ENCODE measurements at places on chromosomes 6 and 20.

DNA sequence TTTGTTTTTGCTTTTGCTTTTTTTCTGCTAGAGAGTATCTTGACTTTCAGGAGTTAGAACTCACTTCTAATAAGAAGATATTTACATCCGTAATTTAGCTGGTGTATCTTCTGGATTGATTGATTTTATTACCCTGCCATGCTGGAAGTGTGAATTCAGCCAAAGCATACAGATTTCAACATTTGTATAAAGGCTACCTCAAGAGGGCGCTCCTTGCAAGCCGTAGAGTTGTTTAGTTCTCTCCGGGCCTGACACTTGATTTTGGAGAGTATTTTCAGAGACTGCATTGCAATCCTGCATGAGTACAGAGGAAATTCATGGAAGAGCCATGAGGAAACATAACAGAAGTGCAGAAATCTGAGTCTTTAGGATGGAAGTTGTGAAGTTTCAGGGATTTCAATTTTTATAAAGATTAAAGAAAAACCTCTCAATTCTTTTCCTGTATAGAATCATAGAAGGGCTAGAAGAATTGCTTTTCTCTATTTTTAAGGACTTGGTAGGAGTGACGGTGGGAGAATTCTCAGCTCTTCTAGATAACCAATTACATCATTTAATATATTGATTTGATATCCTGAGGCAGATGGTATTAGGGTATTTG, 66.7 kb upstream of the TIAM2 start:
- peak; percentile 69 for DNase-seq

- DNase-seq: no peak
Observed at GRCh38 chr6:77633471-77633870, 19.4 kb upstream of the MEI4 start.

DNA sequence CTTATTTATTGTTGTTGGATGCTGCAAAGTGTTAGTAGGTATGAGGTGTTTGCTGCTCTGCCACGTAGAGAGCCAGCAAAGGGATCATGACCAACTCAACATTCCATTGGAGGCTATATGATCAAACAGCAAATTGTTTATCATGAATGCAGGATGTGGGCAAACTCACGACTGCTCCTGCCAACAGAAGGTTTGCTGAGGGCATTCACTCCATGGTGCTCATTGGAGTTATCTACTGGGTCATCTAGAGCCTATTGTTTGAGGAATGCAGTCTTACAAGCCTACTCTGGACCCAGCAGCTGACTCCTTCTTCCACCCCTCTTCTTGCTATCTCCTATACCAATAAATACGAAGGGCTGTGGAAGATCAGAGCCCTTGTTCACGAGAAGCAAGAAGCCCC, 12.1 kb downstream of the MICB start:
- no peak for DNase-seq

DNA sequence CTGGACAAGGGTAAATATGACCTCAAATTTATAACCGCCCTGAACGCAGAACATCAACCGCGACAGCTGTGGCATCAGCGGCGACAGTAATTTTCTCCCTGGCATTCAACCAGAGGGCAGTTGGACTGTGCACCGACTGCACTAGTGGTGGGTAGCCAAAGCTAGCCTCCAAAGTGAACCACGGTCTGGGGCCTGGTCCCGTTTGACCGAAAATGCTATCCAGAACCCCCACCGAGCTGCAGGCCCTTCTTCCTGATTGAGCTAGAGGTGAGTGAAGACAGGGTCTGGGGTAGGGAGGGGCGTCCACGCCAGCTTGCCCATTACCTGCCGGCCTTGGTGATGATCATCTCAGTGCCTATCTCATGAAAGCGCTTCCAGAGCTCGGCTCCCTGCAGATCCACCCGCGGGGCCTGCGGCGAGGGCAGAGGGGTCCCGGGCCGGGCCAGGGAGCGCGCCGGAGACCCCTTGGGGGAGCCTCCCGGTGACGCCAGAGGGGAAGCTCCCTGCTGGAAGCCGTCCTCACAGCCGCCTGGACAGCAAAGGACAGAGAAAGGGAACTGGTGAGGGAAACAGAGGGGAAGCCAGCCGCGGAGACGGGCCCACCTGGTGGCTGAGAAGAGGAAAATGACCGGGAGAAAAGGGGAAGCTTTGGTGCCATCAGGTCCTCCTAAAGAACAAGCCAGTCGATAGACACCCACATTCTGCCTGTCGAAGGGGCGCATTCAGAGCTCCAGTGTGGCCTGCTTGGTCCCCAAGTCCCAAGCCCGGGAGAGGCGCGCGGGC, 2.0 kb downstream of the TBX18 start:
- DNase-seq: no peak

- no peak for DNase-seq
Observed at GRCh38 chr6:83815631-83816272, 37.4 kb upstream of the RIPPLY2 start.

DNA sequence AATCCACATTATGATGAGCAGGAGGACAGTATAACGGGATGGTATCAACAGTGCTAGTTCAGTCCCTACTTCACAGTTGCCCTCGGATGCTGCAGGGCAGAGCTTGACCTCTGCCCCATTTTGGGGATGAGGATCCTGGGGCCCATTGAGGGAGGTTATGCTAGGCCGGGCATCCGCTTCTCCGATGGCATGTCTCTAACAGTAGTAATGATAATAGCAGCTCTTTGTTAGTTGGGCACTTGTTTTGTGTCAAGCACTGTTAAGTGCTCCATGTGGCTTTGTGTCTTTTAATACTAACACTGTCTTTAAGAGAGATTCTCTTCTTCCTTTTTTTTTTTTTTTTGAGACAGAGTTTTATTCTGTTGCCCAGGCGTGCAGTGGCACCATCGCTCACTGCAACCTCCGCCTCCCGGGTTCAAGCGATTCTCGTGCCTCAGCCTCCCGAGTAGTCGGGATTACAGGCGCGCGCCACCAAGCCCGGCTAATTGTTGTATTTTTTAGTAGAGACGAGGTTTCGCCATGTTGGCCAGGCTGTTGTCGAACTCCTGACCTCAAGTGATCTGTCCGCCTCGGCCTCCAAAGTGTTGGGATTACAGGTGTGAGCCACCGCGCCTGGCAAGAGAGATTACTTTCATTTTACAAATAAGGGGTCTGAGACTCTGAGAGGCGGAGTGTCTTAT, 1.1 kb downstream of the MAPRE1 start:
- DNase-seq: no peak

DNA sequence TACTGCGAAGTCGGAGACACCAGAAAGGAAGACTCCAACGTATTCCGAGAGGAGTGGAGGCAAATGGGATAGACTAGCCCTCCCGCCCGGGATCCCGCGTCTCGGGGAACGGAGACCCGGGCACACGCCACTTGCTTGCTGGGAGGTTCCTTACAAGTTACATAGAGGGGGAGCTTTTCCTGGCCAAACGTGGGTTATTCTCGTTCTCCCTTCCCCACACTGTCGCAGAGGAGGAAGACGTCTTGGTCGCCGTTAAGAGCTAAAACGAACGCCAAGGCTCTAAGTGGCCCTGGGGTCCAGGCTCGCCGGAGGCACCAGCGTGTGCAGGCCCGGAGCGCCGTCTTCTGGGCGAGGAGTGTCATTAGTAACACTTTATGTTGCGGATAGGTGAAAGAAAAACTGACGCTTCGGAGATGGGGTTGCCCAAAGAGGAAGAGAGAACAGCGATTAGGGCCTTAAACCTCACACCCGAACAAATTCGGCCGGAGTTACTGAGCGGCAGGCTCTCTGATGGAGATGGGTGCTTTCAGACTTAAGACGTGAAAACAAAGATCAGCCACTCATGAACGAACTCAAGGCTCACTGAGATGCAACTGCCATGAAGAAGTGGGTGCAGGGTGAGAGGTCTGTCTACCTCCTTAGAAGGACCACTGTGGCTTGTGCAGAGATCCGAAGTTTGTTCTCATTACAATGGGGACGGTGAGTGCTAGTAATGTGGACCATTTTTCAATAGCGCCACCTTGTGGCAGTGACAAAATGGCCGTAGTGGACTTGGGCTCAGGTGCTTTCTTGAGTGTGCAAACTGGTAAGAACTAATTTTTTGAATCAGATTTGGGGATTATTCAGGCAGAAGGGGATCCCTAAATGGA, 11.7 kb upstream of the ZNF311 start:
- DNase-seq: peak; percentile 84

GRCh38 chr6:166251655-166252054, 56.5 kb downstream of the PRR18 start:
- no peak for DNase-seq

DNA sequence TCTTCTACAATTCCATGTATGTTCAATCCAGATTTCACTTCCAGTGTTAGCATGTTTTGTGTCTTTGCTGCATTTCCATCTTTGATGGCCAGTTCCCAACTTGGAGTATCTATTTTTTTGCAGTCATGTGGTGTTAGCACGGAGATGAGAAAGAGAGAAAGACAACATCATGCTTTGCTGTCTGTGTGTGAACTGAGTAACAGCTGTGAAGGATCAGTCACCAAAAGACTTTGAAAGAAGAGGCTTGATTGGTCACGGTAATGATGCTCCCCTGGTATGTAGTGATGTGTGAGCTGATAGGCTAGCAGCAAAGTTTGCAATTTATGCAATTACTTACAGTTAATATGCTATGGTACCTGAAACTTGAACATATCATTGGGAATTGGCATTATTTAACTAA, 731.3 kb upstream of the NRSN1 start:
- no peak for DNase-seq

- no peak for DNase-seq
Observed at GRCh38 chr6:151763303-151763702, 44.2 kb upstream of the ESR1 start.

GRCh38 chr20:11780765-11781369, 136.8 kb upstream of the BTBD3 start:
- DNase-seq: no peak

GRCh38 chr6:158819213-158819976, at the start of gene EZR:
Gene EZR, minus strand, starts transcription at chr6:158819368. Its CDS starts 1,275 bp downstream, at chr6:158818093.
- DNase-seq: peak; percentile 75

DNA sequence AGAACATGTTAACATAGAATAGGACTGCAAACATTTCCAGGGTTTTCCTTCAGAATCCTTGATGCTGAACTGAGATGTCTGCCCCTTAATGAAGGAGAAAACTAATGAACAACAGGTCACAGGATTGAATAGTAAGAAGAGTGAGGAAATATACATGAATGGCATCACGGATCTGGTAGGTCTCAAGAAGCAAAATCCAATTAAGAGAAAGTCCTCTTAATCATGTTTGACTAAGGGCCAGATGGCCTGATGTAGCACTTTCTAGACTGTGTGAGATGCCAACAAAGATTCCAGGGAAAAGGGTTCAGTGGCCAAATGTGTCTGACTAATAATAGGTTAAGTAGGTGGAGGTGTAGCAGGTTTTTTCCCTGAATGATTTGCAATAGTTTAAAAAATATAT, 13.7 kb upstream of the SHPRH start:
- DNase-seq: no peak

DNA sequence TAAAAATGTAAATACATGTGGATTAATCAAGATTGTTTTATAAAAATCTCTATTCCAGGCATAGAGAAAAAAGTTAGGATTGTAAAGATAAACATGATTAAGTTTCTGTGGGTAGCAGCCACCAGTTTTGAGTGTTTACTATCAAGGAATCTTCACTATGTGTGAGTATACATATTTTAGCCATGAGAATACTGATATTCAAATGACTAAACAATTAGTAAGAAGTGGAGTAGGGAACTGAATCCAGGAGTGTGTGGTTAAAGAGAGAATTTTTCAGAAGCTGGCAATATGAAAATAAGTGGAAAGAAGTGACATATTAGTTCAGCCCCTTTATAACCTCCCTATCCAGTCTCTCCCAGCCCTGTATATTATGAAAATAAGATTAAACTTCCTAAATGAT, 10.3 kb downstream of the ELOVL2 start:
- DNase-seq: no peak

GRCh38 chr6:46491628-46492547, 639 bp upstream of the RCAN2 start:
- DNase-seq: no peak

- DNase-seq: no peak
Observed at GRCh38 chr6:105824732-105825131, 261.4 kb upstream of the PRDM1 start.

- DNase-seq: no peak
Observed at GRCh38 chr6:31750411-31751022, 10.7 kb downstream of the MSH5 start.

- DNase-seq: no peak
Observed at GRCh38 chr6:24537771-24538385, 43.1 kb downstream of the ALDH5A1 start.

- no peak for DNase-seq
Observed at GRCh38 chr6:20705741-20706140, 171.5 kb downstream of the CDKAL1 start.

- no peak for DNase-seq
Observed at GRCh38 chr20:58700823-58701222, 8.2 kb downstream of the NPEPL1 start.

DNA sequence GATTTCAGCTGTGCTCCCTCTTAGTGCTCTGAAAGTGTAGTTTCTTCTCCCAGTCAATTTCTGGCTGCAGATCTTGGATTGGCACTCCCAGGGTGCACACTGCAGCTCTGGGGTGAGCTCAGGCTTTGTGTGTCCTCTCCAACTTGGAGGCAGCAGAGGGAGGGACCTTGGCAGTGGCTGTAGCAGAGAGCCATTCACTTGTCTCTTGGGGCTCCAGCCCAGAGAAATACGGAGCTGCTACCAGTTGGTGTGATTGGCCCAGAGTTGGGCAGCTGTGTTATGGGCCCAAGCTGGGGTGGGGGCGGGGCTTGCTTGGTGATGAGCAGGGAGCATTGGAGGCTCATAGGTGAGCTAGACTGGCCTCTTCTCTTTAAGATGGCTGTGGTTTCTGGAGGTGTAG, 65.9 kb downstream of the KLHL32 start:
- DNase-seq: no peak

DNA sequence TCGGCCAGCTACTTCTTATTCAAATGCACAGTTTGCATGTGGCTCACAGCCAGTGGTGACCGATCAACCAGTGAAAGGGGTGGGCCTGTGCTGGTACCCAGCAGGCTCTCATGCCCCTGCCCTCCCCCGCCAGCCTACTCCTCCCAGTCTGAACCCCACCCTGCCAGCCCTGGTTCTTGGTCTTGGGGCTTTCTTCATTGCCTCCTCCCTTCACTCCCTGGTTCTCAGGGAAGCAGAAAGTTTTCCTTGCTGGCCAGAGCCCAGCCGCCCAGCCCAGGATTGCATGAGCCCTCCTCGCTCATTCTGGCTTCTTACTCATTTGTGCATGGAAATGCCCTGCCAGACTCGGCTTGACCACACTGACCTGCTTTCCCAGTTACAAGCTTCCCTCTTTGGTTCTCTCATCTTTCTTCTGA, 40.8 kb downstream of the KCNK17 start:
- no peak for DNase-seq

GRCh38 chr6:152804150-152804549, 53.6 kb downstream of the VIP start:
- no peak for DNase-seq

- DNase-seq: no peak
Observed at GRCh38 chr6:157505912-157506491, 125.0 kb downstream of the ZDHHC14 start.

DNA sequence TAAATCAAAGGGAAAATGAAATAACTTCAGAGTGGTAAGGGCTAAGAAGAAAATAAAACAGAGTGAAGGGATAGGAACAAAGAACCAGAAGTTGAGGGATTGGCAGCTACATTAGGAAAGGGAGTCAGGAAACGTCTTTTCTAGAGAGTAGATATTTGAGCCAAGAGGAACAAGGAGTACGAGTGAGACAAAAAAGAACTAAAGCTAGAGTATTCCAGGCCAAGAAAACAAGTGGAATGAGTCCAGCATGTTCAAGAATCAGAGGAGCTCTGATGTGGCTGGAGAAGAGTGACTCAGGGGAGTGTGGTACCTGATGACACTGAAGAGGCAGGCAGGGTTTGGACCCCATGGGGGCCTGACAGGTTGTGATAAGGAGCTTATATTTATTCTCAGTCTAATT, 66.3 kb downstream of the CEP162 start:
- DNase-seq: no peak

GRCh38 chr6:38634518-38634917, 5.2 kb downstream of the BTBD9 start:
- no peak for DNase-seq

Data from activated CD4-positive, alpha-beta T cell treated with anti-CD3 and anti-CD28 coated beads, Interleukin-2, amount 50 U/mL, for 24 hours (primary cell).